ENCODE measurements at places on chromosomes 2 and 18. TPM values are rescaled to one million over a fixed set of nuclear protein-coding genes. Genes with fewer than 3 reads are reported as not detected.

Gene KCNG2
- not detected for total RNA-seq

Gene MARCHF7
- total RNA-seq = 99.3 TPM

Gene ABCG8
- not detected for total RNA-seq

Gene SPR
- total RNA-seq = 39.0 TPM

Gene EPB41L3
- total RNA-seq = 19.2 TPM

DNA sequence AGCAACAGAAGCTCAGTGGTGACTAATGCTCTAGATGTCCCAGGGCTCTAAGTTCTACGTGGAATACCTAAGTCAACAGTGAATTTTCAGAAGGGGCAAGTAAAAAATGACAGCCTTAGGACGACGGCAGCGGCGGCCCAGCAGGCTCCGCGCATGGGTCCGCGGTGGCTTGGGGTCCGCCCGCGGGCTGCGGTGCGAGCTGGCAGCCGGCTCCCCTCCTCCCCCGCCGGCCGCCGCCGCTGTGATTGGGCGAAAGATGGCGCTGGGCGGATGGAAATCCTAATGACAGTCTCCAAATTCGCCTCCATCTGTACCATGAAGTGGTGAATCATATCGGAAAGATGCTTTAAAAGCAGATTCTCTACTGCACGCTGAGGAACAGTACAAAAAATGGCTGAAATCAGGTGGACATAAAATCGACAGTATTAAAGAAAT, 74.7 kb downstream of the HNRNPLL start:
- H3K36me3 ChIP-seq = no peaks in the 10 kb centered on the region
- DNase-seq = peak; percentile 90
- peaks cover 7% of the 10 kb centered on the region for H3K27me3 ChIP-seq
- peak overlapping the region; percentile 77 for H3K4me3 ChIP-seq
- H3K27ac ChIP-seq = peak overlapping the region; percentile 82
- 0 out of 2 replicates have a peak, but pooled peaks cover 4% of the 10 kb centered on the region for H3K4me1 ChIP-seq

DNA sequence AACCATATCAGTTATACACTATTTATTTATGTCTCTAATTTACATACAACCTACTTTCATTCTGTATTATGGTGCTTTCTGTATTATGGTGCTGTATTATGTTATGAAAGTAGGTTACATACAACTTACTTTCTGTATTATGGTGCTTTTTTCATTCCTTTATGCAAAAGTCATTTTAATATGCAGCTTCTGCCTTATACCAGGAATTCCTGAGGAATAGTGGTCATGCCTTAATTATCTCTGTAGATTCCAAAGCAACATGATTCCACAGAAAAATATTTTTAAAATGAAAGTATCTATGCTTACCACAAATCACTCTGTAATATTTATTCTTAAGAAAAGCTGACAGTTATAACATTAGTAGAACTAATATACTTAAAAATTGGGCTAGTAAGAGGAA, 922.0 kb upstream of the NRXN1 start:
- H3K36me3 ChIP-seq = peaks cover 6% of the 10 kb centered on the region
- H3K4me3 ChIP-seq = peak overlapping the region; percentile 30
- H3K27ac ChIP-seq = 0 out of 2 replicates have a peak overlapping the region, but pooled peaks have one; percentile 3

- H3K36me3 ChIP-seq = no peaks in the 10 kb centered on the region
- peak; percentile 58 for DNase-seq
- no peak overlapping the region for H3K27ac ChIP-seq
- no peak overlapping the region for H3K4me3 ChIP-seq
These were observed 50.1 kb downstream of the HS1BP3 start for GRCh38 chr2:20600756-20601325.

DNA sequence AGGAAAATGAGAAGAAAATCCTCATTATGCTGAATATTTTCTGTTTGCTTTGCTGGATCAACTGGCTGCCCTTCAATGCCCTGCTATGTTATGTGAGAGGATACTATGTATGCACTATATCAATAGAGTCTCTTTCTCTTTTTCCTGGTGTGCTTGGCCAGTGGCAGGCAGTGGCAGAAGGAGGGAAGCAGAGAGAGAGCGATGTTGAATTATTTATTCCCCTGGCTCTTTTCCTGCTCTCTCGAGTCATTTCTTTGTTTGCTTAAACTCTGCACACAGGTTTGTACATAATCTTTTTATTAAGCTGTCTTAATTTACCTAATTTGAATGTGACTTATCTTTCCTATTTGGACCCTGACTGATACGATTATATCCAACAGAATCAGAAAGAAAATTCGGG, 1727.3 kb downstream of the SUCLG1 start:
- H3K27me3 ChIP-seq = no peaks in the 10 kb centered on the region
- H3K27ac ChIP-seq = no peak overlapping the region
- no peak overlapping the region for H3K4me3 ChIP-seq

DNA sequence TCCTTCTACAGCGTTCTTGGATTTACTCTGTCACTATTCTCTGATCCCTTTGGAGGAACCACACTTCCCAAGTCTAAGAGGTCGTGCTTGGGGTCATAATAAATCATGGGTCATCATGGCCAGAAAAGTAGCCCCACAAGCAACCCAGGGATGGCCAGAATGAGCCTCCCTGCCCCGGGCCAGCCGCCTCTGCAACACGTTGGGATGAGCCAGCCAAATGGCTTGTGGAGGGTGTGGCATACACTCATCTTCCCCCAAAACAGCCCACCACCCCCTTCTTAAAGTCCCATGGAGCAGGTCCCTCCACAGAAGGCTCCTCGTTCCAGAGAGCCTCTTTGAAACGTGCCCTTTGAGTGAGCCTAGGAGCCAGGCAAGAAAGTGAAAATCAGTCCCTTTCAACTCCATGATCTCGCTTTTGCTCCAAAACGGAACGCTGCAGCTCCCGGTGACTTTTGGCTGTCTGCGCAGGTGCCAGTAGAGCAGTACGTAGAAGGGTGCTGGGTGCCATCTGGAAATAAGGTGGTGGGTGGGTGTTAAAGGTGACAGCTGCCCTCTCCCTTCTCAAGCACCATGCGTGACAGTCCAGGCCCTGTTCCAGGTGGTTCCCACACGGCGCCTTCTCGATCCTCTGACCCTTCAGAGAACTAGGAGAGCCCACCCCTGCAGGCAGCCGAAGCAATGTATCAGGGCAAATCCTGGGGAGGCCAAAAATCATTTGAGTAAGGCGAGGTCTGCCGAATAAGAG, 48.5 kb upstream of the FOSL2 start:
- no peaks in the 10 kb centered on the region for H3K27me3 ChIP-seq
- peaks cover 24% of the 10 kb centered on the region for H3K4me1 ChIP-seq
- no peak overlapping the region for H3K4me3 ChIP-seq
- no peak for DNase-seq

DNA sequence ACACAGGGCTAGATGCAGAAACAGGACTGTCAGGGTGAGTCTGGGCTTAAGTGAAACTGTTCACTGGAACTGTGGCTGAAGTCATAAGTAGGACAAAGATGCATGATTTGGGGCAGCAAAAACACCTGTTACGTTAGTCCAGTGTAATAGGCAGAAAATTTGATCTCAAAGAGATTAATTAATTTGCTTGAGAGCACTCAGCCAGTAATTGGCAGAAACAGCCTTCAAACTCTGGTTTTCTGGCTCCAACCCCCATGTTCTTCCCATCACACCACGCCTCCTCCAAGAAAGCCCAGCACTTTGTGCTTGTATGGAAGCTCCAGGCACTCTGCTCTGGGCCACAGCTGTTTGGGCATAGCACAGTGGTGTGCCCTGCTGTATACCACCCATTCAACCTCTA, 54.0 kb downstream of the CNTNAP5 start:
- H3K36me3 ChIP-seq = no peaks in the 10 kb centered on the region
- H3K4me3 ChIP-seq = no peak overlapping the region
- H3K27me3 ChIP-seq = no peaks in the 10 kb centered on the region
- no peaks in the 10 kb centered on the region for H3K4me1 ChIP-seq

- H3K27me3 ChIP-seq = no peaks in the 10 kb centered on the region
- no peak overlapping the region for H3K4me3 ChIP-seq
- H3K36me3 ChIP-seq = no peaks in the 10 kb centered on the region
These were observed 16.1 kb downstream of the MBP start for GRCh38 chr18:77116201-77117080.

GRCh38 chr2:36318547-36318946, 37.0 kb upstream of the CRIM1 start:
- H3K27me3 ChIP-seq = peaks cover 4% of the 10 kb centered on the region
- no peak overlapping the region for H3K27ac ChIP-seq
- DNase-seq = peak; percentile 35
- H3K4me1 ChIP-seq = no peaks in the 10 kb centered on the region

- H3K4me1 ChIP-seq = no peaks in the 10 kb centered on the region
- H3K27me3 ChIP-seq = no peaks in the 10 kb centered on the region
- no peaks in the 10 kb centered on the region for H3K36me3 ChIP-seq
- H3K4me3 ChIP-seq = no peak overlapping the region
- peak; percentile 8 for DNase-seq
- no peak overlapping the region for H3K27ac ChIP-seq
These were observed 16.6 kb downstream of the POLE4 start for GRCh38 chr2:74975016-74975415.

DNA sequence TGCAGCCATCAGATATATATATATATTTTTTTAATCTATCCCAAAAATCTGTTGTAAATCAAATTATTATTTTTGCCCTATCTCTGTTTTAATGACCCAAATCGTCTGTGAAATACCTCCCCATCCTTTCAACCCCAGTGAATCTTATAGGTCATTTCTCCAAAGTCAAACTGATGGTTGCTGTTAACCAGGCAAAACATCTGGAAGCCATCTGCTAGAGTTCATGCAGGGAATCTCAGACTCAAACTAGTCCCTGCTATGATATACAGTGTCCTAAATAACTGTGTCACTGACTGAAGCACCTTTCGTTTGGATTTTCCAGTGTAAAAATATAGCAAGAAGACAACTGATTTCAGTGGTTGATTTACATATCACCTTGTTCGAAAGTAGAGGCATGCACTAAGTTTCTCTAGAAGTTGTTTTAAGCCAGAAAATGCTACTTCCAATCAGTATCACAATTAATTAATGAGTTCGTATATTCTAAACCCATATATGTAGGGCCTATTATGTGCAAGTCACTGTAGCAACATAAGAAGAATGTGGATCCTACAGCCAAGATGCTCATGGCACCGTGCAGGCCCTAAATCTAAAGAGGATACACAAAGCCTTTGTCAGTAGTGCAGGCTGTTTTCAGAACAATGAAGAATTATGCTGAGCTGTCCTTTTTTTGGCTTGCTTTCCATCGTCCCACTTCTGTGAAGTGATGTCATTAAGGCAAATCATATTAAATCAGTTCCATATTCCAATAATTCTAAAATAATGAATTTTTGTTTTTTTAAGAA, 566.0 kb downstream of the STK39 start:
- no peak overlapping the region for H3K27ac ChIP-seq
- DNase-seq = no peak
- no peaks in the 10 kb centered on the region for H3K27me3 ChIP-seq

GRCh38 chr2:183091318-183091953, 12.9 kb downstream of the DUSP19 start:
- H3K27me3 ChIP-seq = no peaks in the 10 kb centered on the region
- H3K36me3 ChIP-seq = no peaks in the 10 kb centered on the region
- H3K4me1 ChIP-seq = peaks cover 10% of the 10 kb centered on the region
- H3K27ac ChIP-seq = no peak overlapping the region
- no peak overlapping the region for H3K4me3 ChIP-seq

All from GM23248 (cell line).